ENCODE measurements at places on chromosomes 2 and 18. TPM values are rescaled to one million over a fixed set of nuclear protein-coding genes. Genes with fewer than 3 reads are reported as not detected.
A peak's percentile ranks its signal among the peaks of the same experiment; 100 is the strongest.

GRCh38 chr2:156340377-156340776 lies 7.9 kb upstream of the NR4A2 start:
- H3K4me1 ChIP-seq = peaks cover 46% of the 10 kb centered on the region
- peak; percentile 50 for DNase-seq
- no peaks in the 10 kb centered on the region for H3K27me3 ChIP-seq
- peaks cover 2% of the 10 kb centered on the region for H3K36me3 ChIP-seq

The BABAM2 gene
- total RNA-seq = 66.8 TPM

DNA sequence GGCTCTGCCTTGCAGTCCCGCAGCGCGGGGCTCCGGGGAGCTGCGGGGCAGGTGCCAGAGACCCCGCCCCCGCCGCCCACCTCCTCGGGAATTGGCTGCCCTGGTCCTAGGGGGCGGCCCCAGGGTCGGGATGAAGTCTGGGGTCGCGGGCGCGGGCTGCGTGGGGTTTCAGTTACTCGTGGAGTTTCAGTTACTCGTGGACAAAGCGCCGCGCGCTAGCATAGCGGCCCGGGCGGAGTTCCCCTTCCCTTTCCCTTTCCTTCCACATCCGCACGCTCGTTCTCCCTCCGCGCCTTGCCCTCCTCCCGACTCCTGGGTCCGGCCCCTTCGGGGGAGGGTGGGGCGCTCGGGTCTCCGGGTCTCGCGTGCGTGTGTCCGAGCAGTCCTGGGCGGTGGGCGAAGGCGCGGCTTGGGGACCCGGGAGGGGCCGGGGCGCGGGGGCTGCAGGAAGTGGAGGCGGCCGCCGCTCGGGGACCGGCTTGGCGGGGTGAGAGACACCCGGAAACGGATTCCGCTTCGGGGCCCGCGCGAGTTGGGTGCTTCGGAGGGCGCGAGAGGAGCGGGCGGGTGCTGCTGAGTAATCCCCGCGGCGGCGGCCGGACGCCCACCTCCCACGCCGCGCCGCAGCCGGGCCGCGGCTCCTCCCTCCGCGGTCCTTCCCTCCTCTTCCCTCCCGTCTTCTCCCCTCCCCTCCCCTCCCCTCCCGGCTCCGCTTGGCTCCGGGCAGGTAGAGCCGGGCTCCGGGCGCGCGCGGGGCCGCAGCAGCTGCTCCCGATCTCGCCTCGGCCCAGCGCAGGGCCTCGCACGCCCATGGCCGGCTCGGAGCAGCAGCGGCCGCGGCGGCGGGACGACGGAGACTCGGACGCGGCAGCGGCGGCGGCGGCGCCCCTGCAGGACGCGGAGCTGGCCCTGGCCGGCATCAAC lies at the start of gene TTC39C:
TSS of gene TTC39C (plus strand) at position 693 of the 924 bp plus-strand sequence. CDS start at position 811, 118 bp downstream.
- H3K4me3 ChIP-seq = peak within 1 kb of the TSS; percentile 92
- peak within 1 kb of the TSS; percentile 88 for H3K27ac ChIP-seq
- H3K4me1 ChIP-seq = peaks cover 72% of the 10 kb centered on the region
- peak; percentile 93 for DNase-seq

GRCh38 chr2:127072970-127073369 lies 34.0 kb downstream of the BIN1 start:
- no peaks in the 10 kb centered on the region for H3K27me3 ChIP-seq
- H3K4me3 ChIP-seq = no peak overlapping the region
- H3K4me1 ChIP-seq = peaks cover 45% of the 10 kb centered on the region
- DNase-seq = no peak

DNA sequence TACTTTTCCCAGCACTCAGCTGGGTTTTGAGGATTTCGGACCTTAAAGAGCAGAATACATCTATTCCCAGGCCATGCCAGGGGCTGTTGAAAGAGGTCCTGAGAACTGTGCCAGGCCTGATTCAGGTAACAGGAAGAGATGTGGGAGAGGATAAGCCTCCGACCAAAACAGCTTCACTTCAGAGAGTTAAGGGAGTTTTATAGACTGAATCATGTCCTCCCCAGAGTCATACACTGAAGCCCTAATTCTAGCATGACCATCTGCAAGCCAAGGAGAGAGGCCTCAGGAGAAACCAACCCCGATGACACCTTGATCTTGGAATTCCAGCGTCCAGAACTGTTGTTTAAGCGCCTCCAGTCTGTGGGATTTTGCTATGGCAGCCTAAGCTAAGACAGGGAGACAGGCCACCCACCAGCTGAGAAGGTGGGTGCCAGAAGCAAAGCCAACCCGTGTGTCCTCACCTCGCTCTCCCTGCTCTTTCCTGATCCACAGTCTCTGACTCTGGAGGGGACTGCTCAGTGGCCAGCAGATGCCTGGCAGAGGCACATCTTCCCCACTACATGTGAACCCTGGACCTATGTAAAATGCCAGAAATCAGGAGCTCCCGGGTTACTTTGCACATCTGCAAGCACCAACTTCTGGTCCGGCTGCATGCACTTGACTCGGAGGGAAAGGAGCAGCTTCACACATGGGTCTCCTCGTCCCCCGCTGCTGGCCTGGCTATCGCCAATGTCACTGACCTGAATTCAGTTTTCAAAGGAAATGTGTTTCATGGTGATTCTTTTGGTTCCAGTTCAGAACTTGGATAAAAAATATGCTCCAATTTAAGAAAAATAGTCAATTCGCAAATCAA lies 116.8 kb upstream of the EPC2 start:
- peak; percentile 43 for DNase-seq
- peaks cover 77% of the 10 kb centered on the region for H3K4me1 ChIP-seq
- peak overlapping the region; percentile 64 for H3K4me3 ChIP-seq
- H3K27me3 ChIP-seq = no peaks in the 10 kb centered on the region

The SLC9A4 gene
- 0.07 TPM for total RNA-seq

DNA sequence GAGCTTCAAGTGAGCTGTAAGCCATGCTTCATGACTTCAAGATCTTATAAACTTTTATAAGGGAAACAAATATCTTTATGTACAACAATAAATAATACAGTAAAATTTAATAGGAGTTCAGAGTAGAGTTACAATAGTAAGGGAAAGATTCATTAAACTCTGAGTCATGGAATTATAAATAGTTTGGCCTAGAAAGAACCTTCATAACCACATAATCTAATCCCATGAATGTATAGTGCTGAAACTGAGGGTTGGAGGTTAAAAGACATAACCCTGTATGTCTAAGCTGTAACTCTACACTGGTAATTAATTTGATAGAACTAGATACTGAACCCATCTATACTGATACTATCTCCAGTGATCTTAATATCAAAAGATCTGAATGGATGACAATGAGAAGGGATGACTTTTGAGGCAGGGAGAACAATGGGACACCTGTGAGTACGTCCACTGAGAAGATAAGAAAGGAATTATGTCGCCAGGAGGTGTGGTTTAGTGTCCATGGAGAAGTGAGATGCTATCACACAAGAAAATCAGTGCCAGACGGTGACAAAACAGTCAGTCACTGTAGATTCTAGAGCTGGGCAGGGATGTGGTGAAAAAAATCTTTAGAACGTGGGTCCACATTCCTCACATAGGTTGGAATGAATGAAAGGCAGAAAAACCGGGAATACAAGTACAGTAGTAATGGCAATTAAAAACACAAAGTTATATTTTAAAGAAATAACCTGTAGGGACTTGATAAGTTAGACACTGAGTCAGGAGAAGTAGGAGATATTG lies 1.1 kb downstream of the IL1F10 start:
- no peak for DNase-seq
- H3K4me3 ChIP-seq = no peak overlapping the region

The LPIN1 gene
- 31.9 TPM for total RNA-seq

The REEP1 gene
- total RNA-seq = 0.23 TPM

The MAL gene
- 59.2 TPM for total RNA-seq

The SCTR gene
- total RNA-seq = not detected

The CDH19 gene
- total RNA-seq = not detected

- peaks cover 74% of the 10 kb centered on the region for H3K36me3 ChIP-seq
- H3K27ac ChIP-seq = no peak overlapping the region
- no peak overlapping the region for H3K4me3 ChIP-seq
- H3K27me3 ChIP-seq = no peaks in the 10 kb centered on the region
Observed at GRCh38 chr2:69514406-69514805, 77.2 kb upstream of the NFU1 start.

DNA sequence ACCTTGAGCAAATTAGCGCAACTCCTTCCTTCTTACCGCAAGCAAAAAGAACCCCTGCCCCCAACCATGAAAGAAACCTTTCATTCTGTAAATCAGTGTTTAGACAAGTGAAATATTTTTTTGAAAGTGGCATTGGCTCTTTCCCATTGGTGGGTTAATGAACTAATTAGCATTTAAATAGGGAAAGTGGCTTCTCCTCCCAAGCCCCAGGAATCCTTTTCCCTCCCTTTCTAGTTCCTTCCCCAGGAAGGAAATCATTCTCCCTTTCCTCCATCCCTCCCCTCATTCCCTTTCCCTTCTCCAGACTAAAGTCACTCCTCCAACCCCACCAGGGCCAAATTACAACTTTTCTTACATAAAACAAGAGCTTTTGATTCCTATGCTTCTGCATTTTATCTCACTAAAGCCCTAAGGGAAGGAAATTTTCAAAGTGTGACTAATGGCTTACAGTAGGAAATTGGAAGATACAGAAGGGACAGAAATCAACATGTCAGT lies 22.9 kb upstream of the TYMS start:
- no peak overlapping the region for H3K27ac ChIP-seq
- H3K4me3 ChIP-seq = no peak overlapping the region
- DNase-seq = no peak

The RAB3GAP1 gene
- total RNA-seq = 25.6 TPM

The ANKRD36C gene
- 37.4 TPM for total RNA-seq

Data from activated CD8-positive, alpha-beta T cell treated with anti-CD3 and anti-CD28 coated beads for 36 hours (primary cell).